ENCODE measurements at places on chromosomes 4 and X.

GRCh38 chr4:144733566-144733965 is 87.6 kb downstream of the HHIP start:
- no peak for DNase-seq

DNA sequence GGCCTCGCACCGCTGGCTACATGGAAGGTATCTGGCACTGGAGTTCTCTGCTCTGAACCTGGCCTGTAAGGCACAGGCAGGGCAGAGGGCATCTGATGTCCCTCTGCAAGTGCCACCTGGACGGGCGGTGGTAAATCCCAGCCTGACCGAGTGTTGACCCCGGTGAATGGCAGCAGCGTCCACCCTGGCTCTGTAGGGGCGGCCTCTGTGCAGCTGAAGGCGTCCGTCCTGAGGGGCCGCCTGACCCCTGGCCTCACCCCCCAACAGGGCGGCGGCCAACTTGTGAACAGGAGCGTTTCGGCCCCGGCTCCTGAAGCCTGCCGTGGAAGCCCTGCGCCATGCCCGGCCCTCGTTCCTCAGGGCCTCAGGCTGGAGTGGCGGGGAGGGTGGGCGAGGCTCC is 51.4 kb downstream of the CPZ start:
- no peak for DNase-seq

DNA sequence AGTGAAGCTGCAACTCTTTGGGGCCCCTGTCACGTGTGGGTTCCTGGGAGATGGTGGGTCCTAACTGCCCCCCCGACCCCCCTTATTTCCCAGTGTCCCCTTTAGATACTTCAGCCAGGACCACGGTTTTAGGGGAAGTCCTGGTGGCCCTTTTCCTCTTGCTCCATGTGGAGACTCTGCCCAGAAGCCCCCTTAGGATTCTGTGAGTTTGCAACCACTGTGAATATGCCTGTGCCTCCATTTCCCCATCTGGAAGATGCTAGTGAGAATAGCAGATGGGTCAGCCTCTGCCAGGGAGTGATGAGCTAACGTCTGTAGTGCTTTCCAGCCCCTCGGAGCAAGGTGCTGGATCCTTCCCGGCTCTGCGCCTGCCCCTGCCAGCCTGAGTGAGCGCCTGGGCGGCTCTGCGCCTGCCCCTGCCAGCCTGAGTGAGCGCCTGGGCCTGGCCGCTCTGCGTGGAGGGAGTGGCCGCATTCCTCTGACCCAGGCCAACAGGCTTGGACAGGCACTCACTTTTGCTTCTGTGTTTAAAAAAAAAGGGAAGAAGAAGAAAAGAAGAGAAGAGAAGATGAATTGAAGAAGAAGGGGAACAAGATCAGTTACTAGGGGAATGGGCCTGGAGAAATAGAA is 6.7 kb upstream of the CITED1 start:
- DNase-seq, result no peak

GRCh38 chr4:142846108-142846728 is at the start of gene INPP4B:
INPP4B (minus strand) TSS chr4:142846301.
- peak; percentile 48 for DNase-seq

DNA sequence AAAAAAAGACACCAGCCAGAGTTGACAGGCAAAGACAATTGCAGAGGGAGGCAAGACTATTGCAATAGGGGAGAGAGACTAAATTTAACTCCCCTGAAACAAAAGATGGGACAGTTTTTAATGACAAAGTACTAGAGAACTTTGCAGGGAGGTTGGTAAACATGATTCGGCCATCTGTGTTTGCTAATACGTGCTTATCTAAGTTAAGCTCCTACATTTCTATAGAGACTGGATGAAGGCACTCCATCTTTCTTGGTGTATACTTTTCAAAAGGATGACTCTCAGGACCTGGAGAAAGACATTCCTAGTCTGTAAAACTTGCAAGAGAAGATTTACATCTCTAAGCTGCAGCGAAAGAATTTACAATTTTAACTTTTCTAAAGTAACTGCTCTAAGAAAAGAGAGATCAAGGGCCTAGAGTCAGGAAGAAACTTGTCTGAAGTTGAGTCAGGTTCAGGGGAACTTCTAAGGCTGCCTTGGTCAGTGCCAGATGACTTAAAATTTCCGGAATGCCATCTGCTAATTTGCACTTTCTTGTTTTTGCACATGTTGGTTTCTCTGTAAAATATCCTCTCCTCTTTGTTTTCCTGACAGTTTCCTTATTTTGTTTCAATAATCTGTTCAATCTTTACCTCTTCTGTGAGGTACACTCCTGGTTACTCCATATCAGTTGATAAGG is 10.6 kb downstream of the ADAM29 start:
- DNase-seq, result no peak

- no peak for DNase-seq
Observed at GRCh38 chrX:130109429-130110378, 593 bp downstream of the ELF4 start.

GRCh38 chr4:20662851-20663250 is 37.4 kb upstream of the PACRGL start:
- no peak for DNase-seq

GRCh38 chrX:16771483-16772398 is 14.5 kb upstream of the TXLNG start:
- DNase-seq, result no peak

DNA sequence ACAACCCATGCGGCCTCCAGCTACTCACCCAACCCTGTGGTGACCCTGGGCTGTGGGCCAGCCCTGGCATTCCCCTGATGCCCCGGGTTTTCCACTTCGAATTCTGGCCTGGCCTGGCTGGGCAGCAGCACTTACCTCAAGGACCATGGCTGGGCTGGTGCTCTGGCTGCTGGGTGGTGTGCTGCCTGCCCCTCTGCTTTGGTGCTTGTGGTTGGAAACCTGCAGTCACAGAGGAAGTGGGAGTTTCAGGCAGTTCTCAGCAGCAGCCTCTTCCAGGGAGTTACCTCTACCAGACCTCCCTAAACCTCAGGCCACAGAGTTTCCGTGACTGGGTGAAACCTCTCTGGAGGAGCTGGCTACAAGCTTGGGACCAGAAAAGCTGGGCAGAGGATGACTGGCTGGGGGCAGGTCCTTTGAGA is at the start of gene CXCR3:
Gene CXCR3, minus strand, starts transcription at position 209 of the 419 bp plus-strand sequence. Its CDS starts 62 bp downstream, at position 147.
- peak; percentile 58 for DNase-seq

GRCh38 chrX:135530097-135530496 is 9.6 kb downstream of the INTS6L start:
- DNase-seq, result no peak

DNA sequence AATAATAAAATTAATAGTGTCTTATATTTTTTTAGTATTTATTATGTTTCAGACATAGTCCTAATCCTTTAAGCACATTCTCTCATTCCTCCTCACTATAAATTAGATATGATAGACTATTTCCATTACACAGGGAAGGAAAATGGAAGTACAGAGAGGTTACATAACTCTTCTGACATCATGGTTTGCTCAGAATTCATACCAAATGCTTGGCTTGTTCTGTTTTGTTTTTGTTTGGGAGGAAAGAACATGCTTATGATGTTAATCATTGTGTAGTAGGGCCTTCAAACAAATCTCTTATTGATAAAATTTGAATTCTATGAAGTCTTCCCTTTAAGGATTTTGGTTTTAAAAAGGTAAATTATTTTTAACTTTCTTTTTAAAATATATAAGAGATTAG is 59.5 kb downstream of the RXFP1 start:
- DNase-seq, result no peak

DNA sequence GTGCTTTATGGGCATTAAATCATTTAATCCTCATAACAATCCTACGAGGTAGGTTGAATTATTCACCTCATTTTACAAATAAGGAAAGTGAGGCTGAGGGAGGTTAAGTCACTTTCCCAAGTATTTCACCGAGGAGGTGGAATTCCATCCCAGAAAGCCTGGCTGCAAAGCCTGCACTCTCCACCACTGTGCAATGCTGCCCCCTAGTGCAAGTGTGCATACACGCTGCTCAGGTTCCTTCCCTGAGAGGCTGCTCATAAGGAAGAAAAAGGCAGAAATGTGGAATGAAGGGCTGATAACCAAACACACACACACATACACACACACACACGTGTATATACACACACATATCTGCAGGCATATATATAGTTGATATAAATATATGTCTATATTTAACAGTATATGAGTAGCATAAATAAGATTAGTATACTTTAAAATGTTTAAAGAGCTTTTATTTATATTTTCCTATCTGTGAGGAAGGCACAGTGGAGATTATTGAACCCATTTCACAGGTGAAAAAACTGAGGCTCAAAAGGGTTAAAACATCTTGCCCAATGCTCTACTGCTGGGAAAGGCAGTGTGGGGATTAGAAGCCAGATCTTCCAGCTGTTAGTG is 714.5 kb upstream of the TENM3 start:
- DNase-seq, result no peak

GRCh38 chr4:139770361-139770760 is 104.7 kb downstream of the MGST2 start:
- DNase-seq, result no peak

- DNase-seq, result no peak
Observed at GRCh38 chr4:2322841-2323240, 60.9 kb upstream of the MXD4 start.

DNA sequence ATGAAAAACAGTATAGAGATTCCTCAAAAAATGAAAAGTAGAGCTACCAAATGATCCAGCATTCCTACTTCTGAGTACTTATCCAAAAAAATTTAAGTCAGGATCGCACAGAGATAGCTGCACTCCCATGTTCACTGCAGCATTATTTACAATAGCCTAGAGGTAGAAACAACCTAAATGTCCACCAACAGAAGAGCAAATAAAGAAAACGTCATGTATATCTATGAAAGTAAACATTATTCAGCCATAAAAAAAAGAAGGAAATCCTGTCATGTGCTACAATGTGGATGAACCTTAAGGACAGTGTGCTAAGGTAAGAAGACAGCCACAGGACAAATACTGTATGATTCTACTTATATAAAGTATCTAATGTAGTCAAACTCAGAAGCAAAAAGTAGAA is 12.4 kb downstream of the THOC2 start:
- DNase-seq, result no peak

DNA sequence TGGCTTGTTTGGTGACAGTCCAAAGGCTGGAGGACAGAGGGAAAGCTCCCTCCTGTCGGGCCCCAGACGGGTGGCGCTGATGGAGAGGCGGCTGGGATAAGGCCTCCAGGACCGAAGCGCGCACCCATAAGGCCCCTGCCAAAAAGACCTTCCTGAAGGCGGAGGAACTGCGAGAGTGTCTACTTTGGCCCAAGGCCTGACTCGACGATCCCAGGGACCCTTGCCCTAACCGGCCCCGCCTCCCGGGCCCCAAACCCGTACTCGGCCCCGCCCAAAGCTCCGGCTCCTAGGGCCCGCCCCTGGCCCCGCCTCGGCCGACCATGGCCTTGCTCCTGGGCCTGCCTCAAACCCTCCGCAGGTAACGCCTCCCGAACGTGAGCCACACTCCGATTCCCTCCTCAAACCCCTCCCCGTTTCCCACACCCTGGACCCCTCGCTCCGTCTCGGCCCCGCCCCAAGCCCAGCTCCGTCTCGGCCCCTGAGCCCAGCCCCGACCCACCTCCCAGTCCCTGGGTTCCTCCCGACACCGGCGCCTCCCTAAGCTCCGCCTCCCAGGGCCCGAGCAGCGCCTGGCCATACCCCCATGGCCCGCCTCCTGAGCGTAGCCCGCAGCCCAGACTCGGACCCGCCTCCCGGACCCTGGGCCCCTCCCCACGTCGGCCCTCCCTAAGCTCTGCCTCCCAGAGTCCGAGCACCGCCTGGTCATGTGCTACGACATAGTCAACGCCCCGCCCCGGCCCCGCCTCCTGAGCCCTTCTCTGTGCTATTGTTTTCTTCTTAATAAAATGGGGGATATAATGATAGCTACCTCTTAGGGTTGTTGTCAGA is 90.0 kb upstream of the DRD5 start:
- peak; percentile 86 for DNase-seq

DNA sequence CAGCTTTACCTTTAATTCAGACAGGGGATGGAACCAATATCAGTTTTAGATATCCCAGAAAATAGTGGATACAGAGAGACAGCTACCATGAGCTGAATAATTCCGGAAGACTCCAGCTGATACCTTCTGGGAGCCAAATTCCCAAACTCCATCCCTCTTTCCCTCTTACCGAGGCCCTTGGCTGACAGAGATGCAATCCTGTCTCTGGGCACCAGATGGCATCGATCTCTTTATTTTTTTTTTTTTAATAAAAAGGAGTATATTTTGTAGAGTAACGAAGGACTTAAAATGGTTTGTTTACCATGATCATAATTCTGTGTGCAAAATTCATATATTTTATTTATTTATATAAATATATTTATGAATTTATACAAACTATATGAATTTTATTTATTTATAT is 31.0 kb downstream of the RAB40A start:
- DNase-seq, result no peak

- DNase-seq, result no peak
Observed at GRCh38 chr4:37549041-37549440, 137.1 kb downstream of the RELL1 start.

GRCh38 chr4:130738233-130738632 is 1642.3 kb downstream of the C4orf33 start:
- no peak for DNase-seq

- DNase-seq, result no peak
Observed at GRCh38 chrX:10884246-10884645, 226.9 kb upstream of the HCCS start.

GRCh38 chr4:129208481-129208880 is 112.5 kb downstream of the C4orf33 start:
- DNase-seq, result no peak

GRCh38 chrX:133412246-133412645 is 3.0 kb downstream of the GPC4 start:
- no peak for DNase-seq

- DNase-seq, result no peak
Observed at GRCh38 chrX:427812-428725, 41.4 kb upstream of the PPP2R3B start.

DNA sequence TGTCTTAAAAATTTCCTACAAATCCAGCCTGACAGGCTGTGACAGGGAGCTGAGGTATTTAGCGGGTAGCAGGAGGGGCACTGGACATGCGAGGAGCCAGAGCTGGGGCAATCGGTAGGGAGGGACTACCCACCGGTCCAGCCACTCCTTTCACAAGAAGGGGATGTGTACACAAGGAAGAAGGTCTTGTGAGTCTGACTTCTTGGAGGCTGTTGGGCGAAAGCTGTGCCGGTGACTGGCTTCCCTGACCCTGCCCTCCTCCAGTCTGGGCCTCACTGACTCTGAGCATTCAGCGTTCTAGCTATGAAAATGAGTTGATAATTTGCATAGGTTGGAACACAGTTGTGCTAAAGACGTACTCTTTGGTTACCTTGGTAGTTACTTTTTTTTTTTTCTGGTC is 12.7 kb upstream of the CXCL8 start:
- no peak for DNase-seq

GRCh38 chrX:139969286-139969685 is 4.0 kb upstream of the CXorf66 start:
- DNase-seq, result no peak

GRCh38 chr4:152301381-152301780 is 234.5 kb downstream of the FBXW7 start:
- no peak for DNase-seq

GRCh38 chrX:1389993-1390285 is 2.0 kb downstream of the SLC25A6 start:
- no peak for DNase-seq

All from activated CD4-positive, alpha-beta T cell treated with anti-CD3 and anti-CD28 coated beads, Interleukin-2, amount 50 U/mL, for 4 hours (primary cell).